ENCODE measurements at places on chromosomes 4 and X. TPM values are rescaled to one million over a fixed set of nuclear protein-coding genes. Genes with fewer than 3 reads are reported as not detected.

The SH3D19 gene
- 31.1 TPM for total RNA-seq

The CXXC4 gene
- not detected for total RNA-seq

The CFI gene
- total RNA-seq = not detected

The EDNRA gene
- 2.4 TPM for total RNA-seq

The GABRG1 gene
- not detected for total RNA-seq

The TRIM75 gene
- not detected for total RNA-seq

The TBC1D1 gene
- total RNA-seq = 89.0 TPM

The NWD2 gene
- under 0.01 TPM for total RNA-seq

The GATA1 gene
- not detected for total RNA-seq

The C4orf54 gene
- total RNA-seq = not detected

The CPLX1 gene
- total RNA-seq = 0.87 TPM

The NAA11 gene
- not detected for total RNA-seq

The LEF1 gene
- 0.58 TPM for total RNA-seq

The MAGEA9B gene
- not detected for total RNA-seq

The CT45A10 gene
- not detected for total RNA-seq

The FRMD7 gene
- total RNA-seq = not detected

The CASP3 gene
- 11.1 TPM for total RNA-seq

The RUFY3 gene
- 22.1 TPM for total RNA-seq

The CLCN5 gene
- 5.9 TPM for total RNA-seq

The PLAC8 gene
- total RNA-seq = 3.7 TPM

The IL1RAPL1 gene
- 0.12 TPM for total RNA-seq

The DCAF12L2 gene
- total RNA-seq = 0.44 TPM

The SYTL4 gene
- total RNA-seq = 3.2 TPM

The RASL11B gene
- 0.07 TPM for total RNA-seq

The MUC7 gene
- not detected for total RNA-seq

The NCAPG gene
- 27.6 TPM for total RNA-seq

The RNF128 gene
- total RNA-seq = not detected

The FDCSP gene
- not detected for total RNA-seq

The CLDN22 gene
- not detected for total RNA-seq

The MAP7D2 gene
- 0.91 TPM for total RNA-seq

The GYPA gene
- total RNA-seq = not detected

The MAGEB10 gene
- total RNA-seq = not detected

The HHIP gene
- total RNA-seq = 2.3 TPM

The RBM46 gene
- not detected for total RNA-seq

The COPS4 gene
- 58.3 TPM for total RNA-seq

The CDX4 gene
- total RNA-seq = not detected

The GIMD1 gene
- 0.22 TPM for total RNA-seq

The DTHD1 gene
- not detected for total RNA-seq

The HS3ST1 gene
- total RNA-seq = 4.2 TPM

The SLITRK2 gene
- not detected for total RNA-seq

The MND1 gene
- total RNA-seq = 7.9 TPM

The ADAMTS3 gene
- 3.2 TPM for total RNA-seq

The GPR82 gene
- total RNA-seq = not detected

The RRH gene
- total RNA-seq = 0.18 TPM

The SOWAHB gene
- total RNA-seq = 6.3 TPM

The PNMA6A gene
- not detected for total RNA-seq

The USP17L13 gene
- total RNA-seq = not detected

The KLHL34 gene
- not detected for total RNA-seq

The TEX13C gene
- total RNA-seq = not detected

The EOLA2 gene
- 49.8 TPM for total RNA-seq

The F8A2 gene
- not detected for total RNA-seq

The DKK2 gene
- total RNA-seq = not detected

The MSX1 gene
- total RNA-seq = 7.5 TPM

The PAGE1 gene
- total RNA-seq = 1.7 TPM

The NUDT11 gene
- total RNA-seq = 2.4 TPM

The NHS gene
- 5.6 TPM for total RNA-seq

The S100P gene
- 59.8 TPM for total RNA-seq

The ADGRL3 gene
- total RNA-seq = 0.69 TPM
